ENCODE measurements at places on chromosomes 4 and X.

- no peak for DNase-seq
These were observed 15.3 kb upstream of the PDGFRA start for GRCh38 chr4:54213761-54214160.

- no peak for DNase-seq
These were observed 35.7 kb upstream of the ADAM29 start for GRCh38 chr4:174882317-174882992.

DNA sequence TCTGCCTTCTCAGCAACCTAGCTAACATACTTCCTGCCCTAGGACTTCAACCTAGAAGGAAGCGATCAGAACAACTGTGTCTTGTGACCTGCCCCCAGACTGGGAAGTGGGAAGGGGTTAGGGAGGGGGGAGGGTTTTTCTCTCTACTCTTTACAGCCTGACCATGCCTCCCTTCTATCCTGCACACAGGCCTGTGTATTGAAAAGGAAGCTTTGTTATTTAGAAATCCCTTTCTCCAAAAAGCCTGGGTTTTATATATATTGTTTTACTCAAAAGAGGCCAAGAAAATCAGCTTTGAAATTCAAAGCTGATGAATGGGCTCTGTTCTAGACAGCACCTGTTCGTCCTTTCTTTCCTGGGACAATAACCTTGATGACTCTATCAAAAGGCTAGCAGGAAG lies 35.2 kb upstream of the SMS start:
- no peak for DNase-seq

DNA sequence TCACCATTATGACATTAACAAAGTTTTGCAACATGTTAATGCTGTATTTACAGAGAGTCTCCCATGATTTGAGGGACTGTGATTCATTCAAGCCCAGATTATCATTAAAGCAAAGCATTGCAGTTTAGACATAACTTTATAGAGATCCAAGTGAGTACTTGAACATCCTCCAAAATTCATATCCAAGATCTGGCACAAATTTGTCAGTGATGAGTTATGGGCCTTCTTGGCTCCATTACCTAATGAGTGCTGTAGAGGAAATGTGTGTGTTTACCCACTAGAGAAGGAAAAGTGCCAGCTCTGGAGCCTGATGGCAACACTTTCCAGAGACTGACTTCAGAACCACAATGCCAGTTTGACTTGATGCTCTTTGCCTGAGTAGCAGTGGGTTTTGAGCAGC lies 432.3 kb downstream of the GALNTL6 start:
- no peak for DNase-seq
